Activated CD8-positive, alpha-beta memory T cell treated with anti-CD3 and anti-CD28 coated beads for 1 hour (primary cell): ENCODE measurements at places on chromosomes 1 and 21.

DNA sequence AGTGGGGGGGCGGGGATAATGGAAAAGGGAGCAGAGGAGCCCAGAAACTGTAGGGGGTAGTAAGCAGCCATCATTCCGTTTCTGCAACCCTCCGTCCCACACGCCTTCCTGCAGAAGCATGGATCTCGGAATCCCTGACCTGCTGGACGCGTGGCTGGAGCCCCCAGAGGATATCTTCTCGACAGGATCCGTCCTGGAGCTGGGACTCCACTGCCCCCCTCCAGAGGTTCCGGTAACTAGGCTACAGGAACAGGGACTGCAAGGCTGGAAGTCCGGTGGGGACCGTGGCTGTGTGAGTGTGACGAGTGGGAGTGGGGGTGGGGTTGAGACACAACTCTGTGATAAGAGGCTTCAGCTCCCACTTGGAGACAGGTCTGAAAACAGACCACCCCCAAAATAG, 706 bp downstream of the CREB3L4 start:
- DNase-seq, result no peak

- no peak for DNase-seq
These were observed 37.2 kb downstream of the PDE9A start for GRCh38 chr21:42690586-42690985.

DNA sequence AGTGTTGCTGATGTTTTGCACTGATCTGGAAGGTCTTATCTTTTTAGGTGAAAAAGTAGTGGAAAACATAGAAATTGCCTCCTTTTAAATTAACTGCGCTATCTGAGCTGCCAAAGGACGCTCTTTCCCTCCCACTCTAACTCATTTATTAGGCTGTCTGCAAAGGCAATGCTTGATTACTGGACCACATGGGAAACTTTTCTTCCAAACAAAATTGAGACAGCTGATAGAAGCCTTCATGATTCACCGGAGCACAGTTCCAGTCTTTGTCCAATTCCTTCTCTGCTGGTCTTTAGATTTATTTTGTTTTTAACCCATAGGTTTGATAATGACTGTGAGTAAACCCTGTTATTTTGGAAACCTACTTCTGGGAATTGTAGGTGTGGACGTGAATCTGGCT, 93.0 kb upstream of the RAVER2 start:
- DNase-seq, result no peak

DNA sequence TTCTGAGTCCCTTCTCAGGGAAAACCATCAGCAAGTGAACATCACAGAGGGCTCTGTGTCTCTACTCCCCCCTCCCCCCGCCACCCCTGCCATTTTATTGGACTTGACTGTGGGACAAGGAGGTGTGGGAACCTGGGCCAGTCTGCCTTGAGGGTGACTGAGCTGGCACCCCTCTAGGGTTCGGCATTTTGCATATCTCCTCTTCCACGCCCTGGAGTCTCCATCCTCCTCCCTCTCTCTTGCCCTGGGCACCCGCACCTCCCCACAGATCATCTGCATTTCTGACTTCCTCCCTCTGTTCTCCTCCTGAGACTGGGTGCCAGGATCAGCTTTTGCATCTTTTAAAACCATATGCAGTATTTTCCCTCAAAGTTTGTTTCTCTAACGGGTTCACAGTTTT, 107.1 kb upstream of the ERRFI1 start:
- no peak for DNase-seq

GRCh38 chr21:41817228-41817627, 50.4 kb upstream of the RIPK4 start:
- no peak for DNase-seq

DNA sequence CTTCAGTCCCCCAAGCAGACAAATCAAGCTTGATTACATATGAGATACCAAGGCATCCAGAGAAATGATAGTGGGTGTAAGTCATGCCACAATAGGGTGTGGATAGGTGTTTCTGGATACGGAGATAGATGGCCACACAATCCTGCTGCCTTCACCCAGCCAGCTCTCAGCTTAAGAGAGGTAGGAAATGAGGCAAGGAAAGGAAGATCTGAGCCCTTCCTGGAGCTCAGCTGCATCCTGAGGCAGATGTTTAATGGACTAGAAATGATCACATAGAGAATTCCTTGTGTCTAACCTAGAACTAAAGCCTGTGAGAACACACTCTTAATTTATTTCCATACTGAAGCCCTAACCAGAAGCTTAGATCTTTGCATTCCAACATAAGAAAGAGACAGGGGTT, 210.3 kb downstream of the ST6GALNAC3 start:
- no peak for DNase-seq

- DNase-seq, result no peak
These were observed 169.3 kb downstream of the ST6GALNAC5 start for GRCh38 chr1:77036560-77036959.
